ENCODE measurements at places on chromosomes 5 and 9.
A peak's percentile ranks its signal among the peaks of the same experiment; 100 is the strongest.

DNA sequence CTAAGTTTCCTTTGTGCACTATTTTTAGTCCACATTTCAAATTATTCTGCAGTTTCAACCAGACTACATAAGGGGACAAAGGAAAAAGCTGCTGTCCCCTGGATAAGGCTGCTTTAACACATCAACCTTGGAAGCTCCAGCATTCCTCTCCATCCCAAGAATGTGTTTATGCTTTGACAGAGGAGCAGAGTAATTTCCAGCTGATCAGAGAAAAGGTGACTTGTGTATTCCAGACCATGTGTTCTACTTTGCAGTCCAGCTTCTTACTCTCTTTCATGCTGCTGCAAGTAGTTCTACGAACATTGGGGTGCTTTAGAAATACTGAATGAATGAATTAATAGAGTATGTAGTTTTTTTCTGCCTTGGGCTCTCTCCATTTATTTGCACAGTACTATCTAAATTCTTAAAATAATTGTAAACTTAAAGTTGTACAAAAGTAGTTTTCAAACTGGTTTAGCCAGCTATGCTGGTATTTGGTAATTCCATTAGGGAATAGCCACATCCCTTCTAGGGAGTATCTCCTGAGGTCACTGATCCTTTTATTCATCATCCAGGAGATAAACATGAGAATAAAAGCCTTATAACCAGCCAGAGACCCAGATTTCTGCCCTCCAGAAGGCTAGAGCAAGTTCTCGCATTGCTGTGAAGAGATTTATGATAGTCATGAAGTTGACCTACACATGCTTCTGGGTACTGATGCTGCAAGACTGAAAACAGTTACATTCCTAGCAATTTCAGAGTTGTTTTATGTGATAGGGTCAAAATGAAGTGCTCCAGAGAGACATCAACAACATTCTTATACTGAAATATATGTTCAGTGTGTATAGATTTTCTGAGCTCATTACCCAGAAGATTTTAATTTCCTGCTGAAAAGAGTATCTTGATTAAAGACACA lies 215.2 kb downstream of the COMMD10 start:
- DNase-seq, result no peak

- no peak for DNase-seq
These were observed 153.1 kb downstream of the SNCAIP start for GRCh38 chr5:122465031-122465577.

DNA sequence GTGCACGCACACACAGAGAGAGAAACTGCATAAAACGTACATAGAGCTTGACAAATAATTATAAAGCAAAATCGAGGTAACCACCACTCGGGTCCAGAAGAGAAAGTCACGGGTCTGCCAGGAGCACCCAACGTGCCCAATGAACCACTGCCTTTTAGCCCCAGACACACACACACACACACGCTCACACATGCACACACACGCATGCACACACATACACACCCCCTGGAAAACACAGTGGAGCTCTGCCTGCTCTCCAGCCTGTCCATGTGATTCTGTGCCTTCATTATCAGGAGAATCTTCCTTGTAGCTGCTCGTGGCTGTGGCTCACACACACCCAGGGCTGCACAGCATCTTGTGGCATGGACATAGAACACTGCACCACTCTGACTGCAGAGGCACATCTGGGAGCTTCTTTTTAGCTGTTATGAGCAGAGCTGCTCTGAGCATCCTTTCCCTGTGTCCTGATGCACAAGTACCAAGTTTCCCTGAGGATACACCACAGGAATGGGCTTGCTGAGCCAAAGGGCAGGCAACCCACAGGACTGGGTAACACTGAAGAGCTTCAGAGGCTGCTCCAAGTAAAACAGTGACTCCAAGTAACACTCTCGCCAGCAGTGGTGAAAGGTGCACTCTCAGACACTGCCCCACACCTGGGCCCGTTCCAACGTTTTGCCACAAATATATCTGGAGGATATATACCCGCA lies 58.9 kb downstream of the CAMSAP1 start:
- DNase-seq, result no peak

DNA sequence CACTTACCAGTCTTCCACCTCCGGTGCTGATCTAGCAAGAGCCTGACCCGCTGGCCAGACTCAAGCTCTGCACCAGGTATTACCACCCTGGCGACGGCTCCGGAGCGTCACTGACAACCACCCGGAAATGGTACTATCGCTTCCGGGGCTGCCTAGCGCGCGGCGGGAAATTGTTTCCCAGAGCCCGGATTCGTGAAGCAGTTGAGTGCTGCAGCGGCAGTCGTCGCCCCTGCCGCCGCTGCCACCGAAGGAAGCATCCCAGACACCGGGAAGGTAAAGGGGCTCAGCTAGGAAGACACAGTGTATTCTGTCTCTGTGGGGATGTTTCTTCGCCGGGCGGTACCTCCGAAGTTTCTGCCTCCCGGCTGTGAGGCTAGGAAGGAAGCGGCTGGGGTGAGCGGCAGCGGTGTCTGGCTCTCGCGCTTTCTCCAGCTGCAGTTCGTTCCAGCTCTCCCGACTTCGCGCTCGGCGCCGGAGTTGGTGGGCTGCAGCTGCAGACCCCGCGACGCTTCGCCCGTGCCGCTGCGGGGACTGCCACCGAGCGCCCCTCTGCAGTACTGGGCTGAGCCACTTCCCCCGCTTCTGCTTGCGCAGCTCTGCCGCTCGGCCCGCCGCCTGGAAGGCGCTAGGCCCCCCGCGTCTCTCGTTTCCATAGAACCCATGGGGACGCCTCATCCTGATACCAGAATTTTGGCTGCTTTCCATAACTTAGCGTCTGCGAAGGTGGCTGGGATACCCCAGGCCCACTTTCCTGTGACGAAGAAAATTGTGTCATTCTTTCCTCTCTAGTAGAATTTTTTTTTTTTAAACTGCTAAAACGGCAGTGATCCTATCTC lies at the start of the genes KIAA0825 and SLF1:
Gene KIAA0825, minus strand, starts transcription at position 112 of the 836 bp plus-strand sequence. CDS start 81,478 bp downstream, outside the sequence.
Gene SLF1, plus strand, starts transcription at position 177 of the 836 bp plus-strand sequence. CDS start 10,142 bp downstream, outside the sequence.
- peak; percentile 87 for DNase-seq

DNA sequence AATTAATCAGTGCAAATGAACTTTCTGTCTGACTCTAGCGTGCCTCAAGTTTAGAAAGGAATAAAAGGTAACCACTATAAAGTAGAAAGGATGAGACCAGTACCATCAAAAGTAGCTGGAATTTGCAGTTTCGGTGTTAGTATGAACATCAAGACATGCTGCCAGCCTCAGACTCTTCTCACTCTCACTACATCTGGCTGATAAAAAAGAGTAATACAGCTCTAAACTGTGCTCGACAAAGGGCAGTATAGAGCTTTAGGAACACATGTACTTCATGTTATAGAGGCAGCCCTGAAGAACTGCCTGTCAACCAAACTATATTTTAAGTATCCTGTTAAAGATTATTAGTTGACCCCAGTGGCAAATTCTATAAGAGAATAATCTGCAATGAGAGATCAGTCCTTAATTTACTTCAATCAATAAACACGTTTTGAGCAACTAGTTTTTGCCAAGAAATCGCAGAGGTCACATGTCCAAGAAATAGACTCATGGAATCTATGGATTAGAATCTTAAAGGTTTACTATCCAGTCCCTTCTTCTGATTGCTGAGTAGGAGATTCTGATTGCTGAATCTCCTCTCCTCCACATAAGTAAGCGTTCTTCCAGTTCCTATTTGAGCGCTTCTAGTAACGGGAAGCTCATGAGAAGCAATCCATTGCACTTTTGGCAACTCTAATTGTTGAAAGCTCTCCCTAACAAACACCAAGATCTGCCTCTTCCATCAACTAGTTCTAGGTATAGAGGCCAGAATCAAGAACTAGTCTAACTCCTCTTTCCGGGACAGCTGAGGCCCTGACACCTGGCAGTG lies 941 bp downstream of the XPA start:
- DNase-seq, result no peak

DNA sequence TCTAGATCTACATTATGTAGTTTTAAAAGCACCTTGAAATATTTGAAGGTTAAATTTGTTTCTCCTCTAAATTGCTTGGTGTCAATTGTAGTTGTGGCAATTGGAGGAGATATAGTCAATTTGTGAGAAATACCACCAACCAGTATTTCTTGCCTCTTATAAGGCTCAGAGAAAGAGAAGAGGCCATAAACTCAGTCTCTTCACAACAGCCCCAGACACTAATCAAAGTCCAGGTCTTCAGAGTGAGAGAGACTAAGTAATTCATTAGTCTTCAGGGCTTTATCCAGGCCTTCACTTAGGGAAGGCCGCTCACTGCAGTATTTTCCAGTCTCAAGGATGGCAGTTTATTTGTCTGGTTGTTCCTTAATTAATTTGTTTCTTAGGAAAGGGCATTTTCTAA lies 168.0 kb upstream of the RGMB start:
- no peak for DNase-seq

- DNase-seq, result peak; percentile 63
These were observed at the start of gene MTAP for GRCh38 chr9:21802418-21803000. Gene MTAP (plus strand): TSS chr9:21802636. CDS start chr9:21802749, 113 bp downstream.
